ENCODE measurements at places on chromosomes 5 and 9. TPM values are rescaled to one million over a fixed set of nuclear protein-coding genes. Genes with fewer than 3 reads are reported as not detected.

The CARTPT gene
- polyA plus RNA-seq = not detected

The DMGDH gene
- 22.4 TPM for polyA plus RNA-seq

The CBY3 gene
- 0.75 TPM for polyA plus RNA-seq

The GABBR2 gene
- polyA plus RNA-seq = 5.2 TPM

The GRXCR2 gene
- not detected for polyA plus RNA-seq

The ARL14EPL gene
- polyA plus RNA-seq = not detected

The HRH2 gene
- polyA plus RNA-seq = 2.6 TPM

The MARVELD2 gene
- 29.2 TPM for polyA plus RNA-seq

The SLC36A3 gene
- polyA plus RNA-seq = not detected

The ANKRD18B gene
- polyA plus RNA-seq = 1.7 TPM

The SOX30 gene
- 0.55 TPM for polyA plus RNA-seq

The ADAMTS16 gene
- 64.6 TPM for polyA plus RNA-seq

The CCDC192 gene
- polyA plus RNA-seq = 1.1 TPM

The TGFBR1 gene
- 52.7 TPM for polyA plus RNA-seq

The DBH gene
- polyA plus RNA-seq = 1.0 TPM

The IPPK gene
- 10.3 TPM for polyA plus RNA-seq

The CCNG1 gene
- 247 TPM for polyA plus RNA-seq

The CERCAM gene
- polyA plus RNA-seq = 45.5 TPM

The RANBP17 gene
- polyA plus RNA-seq = 9.7 TPM

The FOXD4L4 gene
- not detected for polyA plus RNA-seq

The RNF20 gene
- polyA plus RNA-seq = 59.9 TPM

The N4BP3 gene
- 3.7 TPM for polyA plus RNA-seq

The WNT8A gene
- 0.19 TPM for polyA plus RNA-seq

The PRSS3 gene
- polyA plus RNA-seq = 1.4 TPM

The ANKRD55 gene
- 1.4 TPM for polyA plus RNA-seq

The EPB41L4B gene
- 15.7 TPM for polyA plus RNA-seq
